ENCODE measurements at places on chromosomes 4 and X. TPM values are rescaled to one million over a fixed set of nuclear protein-coding genes. Genes with fewer than 3 reads are reported as not detected.

GRCh38 chr4:67201334-67201733 is 344.0 kb downstream of the CENPC start:
- no peak for DNase-seq
- no peaks in the 10 kb centered on the region for H3K36me3 ChIP-seq
- no peak overlapping the region for H3K27ac ChIP-seq
- no peak overlapping the region for H3K4me3 ChIP-seq

Gene GUCY1B1
- polyA plus RNA-seq: 0.09 TPM

- H3K27me3 ChIP-seq: no peaks in the 10 kb centered on the region
- no peak for DNase-seq
- H3K4me1 ChIP-seq: peaks cover 9% of the 10 kb centered on the region
- H3K4me3 ChIP-seq: no peak overlapping the region
Observed at GRCh38 chr4:165222651-165222994, 15.3 kb downstream of the KLHL2 start.

GRCh38 chr4:77001907-77002306 is 52.4 kb downstream of the SEPTIN11 start:
- H3K4me1 ChIP-seq: no peaks in the 10 kb centered on the region
- H3K4me3 ChIP-seq: no peak overlapping the region
- peaks cover 9% of the 10 kb centered on the region for H3K36me3 ChIP-seq
- H3K27ac ChIP-seq: no peak overlapping the region

DNA sequence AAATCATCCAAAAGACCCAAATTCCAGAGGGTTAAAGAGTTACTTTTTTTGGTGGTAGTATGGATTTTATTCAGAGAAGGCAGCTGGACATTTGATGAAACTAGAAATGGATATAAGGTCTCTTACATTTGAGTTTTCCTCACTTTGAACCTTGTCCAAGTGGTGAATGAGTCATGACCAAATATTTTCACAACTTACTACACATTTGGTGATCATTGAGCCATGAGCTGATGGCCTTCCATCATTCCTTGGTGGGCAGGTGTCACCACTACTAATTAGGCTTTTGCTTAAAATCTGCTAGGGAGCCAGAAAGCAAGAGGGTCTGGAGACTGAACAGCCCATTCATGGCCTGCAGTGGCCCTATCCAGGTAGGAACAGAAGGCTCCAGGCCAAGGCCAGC is 620.2 kb upstream of the INTU start:
- H3K27ac ChIP-seq: no peak overlapping the region
- no peak overlapping the region for H3K4me3 ChIP-seq
- H3K36me3 ChIP-seq: no peaks in the 10 kb centered on the region
- no peaks in the 10 kb centered on the region for H3K27me3 ChIP-seq

Gene F8A2
- polyA plus RNA-seq: not detected

DNA sequence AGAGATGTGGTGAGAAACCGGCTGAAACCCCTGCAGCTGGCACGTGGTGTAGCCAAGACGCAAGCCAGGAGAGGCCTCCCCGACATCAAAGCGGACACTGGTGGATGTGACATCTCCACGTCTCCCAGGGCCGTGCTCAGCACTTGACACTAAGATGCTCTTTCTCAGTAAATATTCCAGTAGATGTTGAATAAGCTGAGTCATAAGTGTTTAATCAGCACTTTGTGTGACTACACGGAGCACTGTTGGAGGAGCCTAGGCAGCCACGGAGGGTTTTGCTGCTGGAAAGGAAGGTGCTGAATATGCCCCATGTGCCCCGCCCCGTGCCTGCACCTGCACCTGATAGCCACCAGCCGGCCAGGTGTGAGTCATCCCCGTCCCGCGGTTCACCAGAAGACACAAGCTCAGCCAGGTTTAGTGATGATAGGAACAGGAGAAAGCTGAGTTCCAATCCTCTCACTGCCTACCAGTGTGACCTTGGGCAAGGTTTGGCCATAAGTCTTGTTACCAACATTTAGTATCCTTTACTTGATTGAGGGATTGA is 29.0 kb upstream of the C4orf50 start:
- no peak overlapping the region for H3K4me3 ChIP-seq
- no peaks in the 10 kb centered on the region for H3K36me3 ChIP-seq
- no peaks in the 10 kb centered on the region for H3K27me3 ChIP-seq
- H3K4me1 ChIP-seq: no peaks in the 10 kb centered on the region

Gene IL21
- polyA plus RNA-seq: not detected

Gene RNF150
- polyA plus RNA-seq: not detected

DNA sequence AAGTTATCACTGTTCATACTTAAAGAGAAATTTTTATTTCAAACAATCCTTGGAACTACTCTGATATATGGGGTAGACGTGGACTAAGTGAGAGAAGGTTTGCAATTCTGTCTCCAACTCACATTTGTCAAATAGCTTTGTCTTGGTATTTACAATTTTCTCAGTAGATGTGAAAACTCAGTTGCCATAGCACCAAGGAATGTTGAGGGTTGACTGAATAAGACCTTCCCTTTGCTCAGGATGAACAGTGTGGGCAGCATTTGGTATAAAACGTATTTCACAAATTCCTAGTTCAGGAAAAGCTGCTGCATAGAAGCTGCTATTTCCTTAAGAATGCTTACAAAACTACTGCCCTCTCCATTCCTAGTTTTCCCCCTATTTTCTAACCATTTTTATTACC is 399.5 kb downstream of the NKX6-1 start:
- H3K27me3 ChIP-seq: no peaks in the 10 kb centered on the region
- H3K27ac ChIP-seq: no peak overlapping the region
- H3K4me1 ChIP-seq: no peaks in the 10 kb centered on the region

GRCh38 chr4:99816545-99817308 is at the start of gene DAPP1:
Gene DAPP1 (plus strand): TSS chr4:99816827. CDS start chr4:99816914, 87 bp downstream.
- DNase-seq: peak; percentile 94
- no peaks in the 10 kb centered on the region for H3K27me3 ChIP-seq
- peak within 1 kb of the TSS; percentile 77 for H3K27ac ChIP-seq
- peak within 1 kb of the TSS; percentile 87 for H3K4me3 ChIP-seq
- peaks cover 9% of the 10 kb centered on the region for H3K36me3 ChIP-seq

DNA sequence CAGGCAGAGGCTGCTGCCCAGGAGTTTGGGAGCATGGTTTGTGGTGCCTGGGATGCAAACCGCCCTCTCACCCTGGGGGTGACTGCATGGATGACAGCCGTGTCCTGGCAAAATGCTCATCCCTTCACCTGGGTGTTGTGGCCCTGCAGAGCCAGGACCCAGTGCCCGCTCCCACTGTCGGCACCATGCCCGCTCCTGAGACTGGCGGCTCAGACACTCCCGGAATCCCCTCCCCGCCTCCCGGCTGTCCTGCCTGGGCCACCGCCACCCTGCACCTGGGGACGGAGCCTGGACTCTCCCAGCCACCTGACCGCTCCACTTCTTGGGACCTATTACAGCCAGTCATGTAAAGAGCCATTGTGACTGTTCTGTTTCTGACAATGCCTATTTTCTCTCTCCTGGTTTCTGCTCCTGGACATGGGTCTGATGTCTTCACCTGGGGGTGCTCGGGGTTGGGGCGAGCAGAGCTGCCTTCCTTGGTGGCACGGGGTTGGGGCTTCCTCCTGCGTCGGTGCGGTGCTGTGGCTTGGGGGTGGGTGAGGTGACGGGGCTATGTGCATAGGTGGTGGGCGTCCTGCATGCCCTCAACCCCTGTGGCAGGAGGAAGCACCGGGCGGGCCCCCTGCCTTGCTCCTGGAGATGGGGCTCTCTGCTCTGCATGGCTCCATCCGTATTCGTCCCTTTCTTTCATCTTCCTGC is 30.9 kb downstream of the LRPAP1 start:
- no peaks in the 10 kb centered on the region for H3K4me1 ChIP-seq
- DNase-seq: no peak
- H3K27ac ChIP-seq: no peak overlapping the region
- H3K27me3 ChIP-seq: no peaks in the 10 kb centered on the region

DNA sequence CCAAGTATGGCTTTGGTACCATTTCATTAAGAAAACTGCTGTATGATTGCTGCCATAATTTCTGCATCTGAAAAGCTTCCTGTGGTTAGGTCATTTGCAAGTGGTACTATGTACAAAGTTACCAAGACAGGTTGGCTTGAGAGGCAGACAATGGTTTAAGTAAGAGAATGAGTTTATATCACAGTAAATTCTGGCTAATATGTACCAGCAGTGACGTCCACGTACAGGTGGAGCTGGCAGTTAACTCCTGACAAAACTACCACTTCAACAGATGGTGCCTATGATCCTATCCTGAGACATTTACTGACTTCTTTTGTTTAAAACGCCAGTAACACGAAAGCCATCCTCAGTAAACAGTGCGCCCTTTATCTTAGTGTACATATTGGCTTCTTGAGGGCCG is 198.4 kb downstream of the NR3C2 start:
- H3K27ac ChIP-seq: no peak overlapping the region
- no peaks in the 10 kb centered on the region for H3K36me3 ChIP-seq
- DNase-seq: no peak
- no peaks in the 10 kb centered on the region for H3K27me3 ChIP-seq

DNA sequence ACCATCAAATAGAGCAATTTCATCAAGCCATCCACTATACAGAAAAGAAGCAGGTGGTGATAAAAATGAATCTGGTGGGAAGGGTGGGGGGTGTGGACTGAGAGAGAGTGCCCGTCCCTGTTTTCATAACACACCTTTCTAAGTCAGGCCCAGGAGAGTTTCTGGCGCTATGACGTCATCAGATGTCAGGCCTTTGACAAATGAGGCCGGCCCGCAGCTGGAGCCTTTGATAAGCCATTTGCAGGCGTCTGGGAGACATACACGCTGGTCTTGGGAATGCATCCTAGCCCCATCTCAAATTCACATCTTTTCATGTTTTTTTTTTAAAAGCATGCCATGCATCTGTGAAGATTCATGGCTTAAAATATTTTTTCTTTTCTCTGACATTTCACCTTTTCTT is 404.5 kb downstream of the BCOR start:
- H3K4me1 ChIP-seq: peaks cover 3% of the 10 kb centered on the region
- H3K27ac ChIP-seq: no peak overlapping the region
- H3K4me3 ChIP-seq: no peak overlapping the region
- no peaks in the 10 kb centered on the region for H3K36me3 ChIP-seq
